ENCODE measurements at places on chromosomes 6 and 20.

- DNase-seq: no peak
Measured at GRCh38 chr6:119137194-119138072, 59.0 kb upstream of the FAM184A start.

GRCh38 chr6:32984622-32985389, 16.4 kb downstream of the BRD2 start:
- DNase-seq: peak; percentile 71

DNA sequence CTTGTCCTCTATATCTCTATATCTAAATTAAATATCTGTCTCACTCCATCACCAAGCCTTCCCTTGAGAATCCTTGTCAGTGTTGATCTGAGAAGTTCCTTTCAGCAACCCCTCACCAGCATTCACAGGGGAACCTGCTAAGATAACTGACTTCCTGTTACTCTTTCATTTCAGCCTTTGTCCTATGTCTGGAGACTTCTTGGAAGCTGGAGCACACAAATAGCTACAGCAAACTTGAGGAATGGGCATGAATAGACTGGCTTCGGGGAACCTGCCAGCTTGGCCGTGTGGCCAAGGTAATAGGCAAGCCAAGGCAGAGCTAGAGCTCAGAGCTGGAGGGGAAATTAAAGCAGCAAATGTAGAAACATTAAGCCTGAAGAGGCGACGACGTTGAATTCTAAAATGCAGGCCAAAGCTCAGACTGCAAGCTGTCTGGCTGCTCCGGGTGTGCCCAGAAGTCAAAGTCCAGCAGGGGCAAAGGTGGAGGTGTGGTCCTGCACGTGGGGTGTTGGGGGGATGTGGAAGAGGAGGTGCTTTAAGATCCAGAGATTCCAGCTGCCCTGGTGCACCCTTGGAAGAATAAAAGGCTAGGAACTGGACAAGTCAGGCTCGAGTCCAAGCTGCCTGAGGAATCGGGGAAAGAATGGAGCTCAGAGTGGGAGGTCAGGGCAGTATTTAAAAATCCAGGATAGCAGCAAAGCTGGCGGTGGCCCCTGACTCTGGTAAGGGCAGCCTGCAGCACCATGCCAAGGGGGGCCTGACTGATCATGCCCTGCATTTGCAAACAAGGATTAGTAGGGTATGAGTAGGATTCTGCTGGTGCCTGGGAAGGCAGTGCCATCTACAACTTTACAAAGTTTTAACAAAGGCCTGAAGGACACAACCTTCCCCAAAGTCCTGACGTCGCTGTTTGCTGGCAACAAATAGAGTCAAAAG, 185.0 kb upstream of the SGK1 start:
- no peak for DNase-seq

DNA sequence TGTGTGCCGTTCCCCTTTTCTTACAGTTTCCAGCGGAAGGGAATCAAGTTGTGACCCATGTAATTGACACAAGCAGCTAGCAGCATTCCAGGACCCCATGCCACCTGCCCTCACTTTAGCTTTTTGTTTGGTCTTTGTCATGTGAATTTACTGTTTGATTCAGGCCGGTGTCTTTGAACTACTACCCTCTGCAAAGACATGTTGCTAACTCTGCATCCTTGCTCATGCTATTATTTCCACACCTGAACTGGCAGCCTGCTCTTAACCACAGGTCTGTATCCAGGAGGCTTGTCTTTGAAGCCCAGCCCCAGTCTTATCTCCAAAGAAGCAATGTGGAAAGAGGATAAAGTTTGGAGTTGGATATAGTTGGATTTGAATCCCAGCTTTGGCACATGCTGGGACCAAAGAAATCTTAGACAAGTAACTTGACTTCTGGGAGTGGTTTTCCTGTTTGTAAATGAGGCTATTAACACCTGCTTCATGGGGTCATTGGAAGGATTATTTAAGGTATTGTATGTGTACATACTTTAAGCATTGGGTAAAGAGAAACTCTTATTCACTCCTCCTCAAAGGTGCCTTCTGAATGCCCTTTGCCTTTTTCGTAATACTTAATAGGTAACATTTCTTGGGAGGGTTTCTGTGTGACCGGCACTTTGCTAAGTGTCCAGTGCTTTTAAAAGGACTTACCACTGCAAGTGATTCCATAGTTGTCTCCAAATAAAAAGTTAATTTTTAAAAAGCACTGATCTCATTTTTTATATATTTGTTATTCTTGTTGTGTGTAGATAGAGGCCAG, 52.4 kb downstream of the RALY start:
- no peak for DNase-seq

DNA sequence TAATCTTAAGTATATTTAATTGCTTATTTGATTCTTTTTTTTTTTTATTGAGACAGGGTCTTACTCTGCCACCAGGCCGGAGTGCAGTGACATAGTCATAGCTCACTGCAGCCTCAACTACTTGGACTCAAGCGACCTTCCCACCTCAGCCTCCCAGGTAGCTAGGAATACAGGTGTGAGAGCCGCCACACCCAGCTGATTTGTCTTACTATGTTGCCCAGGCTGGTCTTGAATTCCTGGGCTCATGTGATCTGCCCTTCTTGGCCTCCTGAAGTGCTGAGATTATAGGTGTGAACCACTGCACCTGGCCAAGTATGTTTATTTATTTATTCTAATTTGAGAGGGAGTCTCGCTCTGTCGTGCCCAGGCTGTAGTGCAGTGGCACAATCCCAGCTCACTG, 38.2 kb downstream of the PTPN1 start:
- DNase-seq: no peak

DNA sequence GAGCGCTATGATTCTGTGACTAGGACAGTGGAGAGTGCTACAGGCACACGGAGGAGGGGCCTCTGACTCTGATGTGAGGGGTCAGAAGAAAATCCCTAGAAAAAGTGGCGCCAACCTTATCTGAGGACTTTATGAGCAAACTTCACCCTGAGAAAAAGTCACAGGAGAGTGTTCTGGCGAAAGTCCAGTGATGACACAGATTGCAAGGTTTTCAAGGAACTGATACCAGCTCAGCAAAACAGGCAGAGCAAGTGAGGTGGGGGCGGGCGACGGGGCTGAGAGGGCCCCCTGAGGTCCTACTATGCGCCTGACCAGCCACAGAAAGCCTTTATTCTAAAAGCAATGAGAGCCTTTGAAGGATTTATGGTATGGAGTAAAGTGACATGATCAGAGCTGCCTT, 73.3 kb downstream of the SLC22A23 start:
- no peak for DNase-seq

DNA sequence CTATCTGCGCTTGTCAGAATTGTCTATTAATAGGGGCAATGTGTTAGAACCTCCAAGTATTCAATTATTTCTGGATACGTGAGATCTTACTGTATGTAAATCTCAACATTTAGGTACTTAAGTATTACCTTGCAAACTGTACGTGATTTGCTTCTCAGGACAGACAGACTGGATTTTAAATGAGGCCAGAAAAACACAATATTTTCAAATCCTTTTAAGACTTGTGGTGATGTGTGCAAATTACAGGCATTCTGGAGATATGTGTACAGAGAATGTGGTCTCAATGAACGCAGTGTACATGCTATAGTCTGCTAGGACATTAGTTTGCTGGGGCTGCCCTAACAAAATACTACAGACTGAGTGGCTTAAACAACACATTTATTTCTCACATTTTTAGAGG, 16.9 kb downstream of the CCR6 start:
- no peak for DNase-seq

DNA sequence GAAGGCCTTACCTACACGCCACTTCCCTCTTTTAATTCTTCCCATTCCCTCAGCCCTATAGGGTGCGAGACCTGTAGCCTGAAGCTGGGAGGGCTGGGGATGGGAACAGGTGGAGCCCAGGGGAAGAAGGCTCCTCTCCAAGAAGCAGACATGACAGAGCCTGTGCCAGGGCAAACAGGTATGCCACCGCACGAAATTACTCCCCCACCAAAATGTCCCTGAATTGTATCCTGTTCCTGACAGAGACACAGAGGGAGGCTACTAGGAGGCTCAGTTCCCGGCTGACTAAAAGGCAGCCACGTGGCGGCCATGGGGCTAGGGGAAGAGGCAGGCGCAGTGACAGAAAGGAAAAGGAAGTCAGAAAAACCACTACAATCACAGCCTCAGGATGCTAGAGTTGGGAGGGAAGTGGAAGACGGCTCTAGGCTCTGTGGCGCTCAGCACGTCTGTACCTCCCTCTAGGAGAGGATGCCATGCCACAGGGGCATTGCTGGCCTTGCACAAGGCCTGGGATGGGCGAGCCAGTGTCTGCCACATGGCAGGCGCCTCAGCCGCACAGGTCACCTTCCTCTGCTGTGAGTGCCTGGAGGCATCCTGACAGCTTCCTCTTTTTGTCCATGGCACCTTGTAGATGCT, 27.7 kb downstream of the TFEB start:
- no peak for DNase-seq

DNA sequence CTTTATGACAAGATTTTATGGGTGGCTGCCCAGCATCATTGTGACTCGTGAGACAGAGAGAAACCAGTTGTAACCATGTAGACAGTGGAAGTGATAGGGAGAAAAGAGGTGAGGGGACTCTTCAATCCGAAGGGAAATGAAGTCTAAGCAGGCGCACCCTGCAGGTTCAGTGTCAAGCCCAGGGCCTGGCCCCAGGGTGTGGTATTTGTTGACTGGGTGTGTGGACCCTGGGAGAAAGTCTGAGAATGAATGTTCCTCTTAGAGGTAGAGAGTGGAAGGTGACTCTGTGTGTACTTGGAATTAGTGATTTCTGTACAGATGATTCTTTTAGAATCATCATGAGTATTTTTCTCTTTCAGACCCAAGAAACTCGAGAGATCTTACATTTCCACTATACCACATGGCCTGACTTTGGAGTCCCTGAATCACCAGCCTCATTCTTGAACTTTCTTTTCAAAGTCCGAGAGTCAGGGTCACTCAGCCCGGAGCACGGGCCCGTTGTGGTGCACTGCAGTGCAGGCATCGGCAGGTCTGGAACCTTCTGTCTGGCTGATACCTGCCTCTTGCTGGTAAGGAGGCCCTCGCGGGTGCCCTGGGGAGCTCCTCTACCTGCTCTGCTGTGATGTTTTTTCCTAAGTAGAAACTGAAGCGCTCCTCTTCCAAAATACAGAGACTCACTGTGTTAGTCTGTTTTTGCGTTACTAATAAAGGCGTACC, 68.0 kb downstream of the PTPN1 start:
- DNase-seq: no peak

DNA sequence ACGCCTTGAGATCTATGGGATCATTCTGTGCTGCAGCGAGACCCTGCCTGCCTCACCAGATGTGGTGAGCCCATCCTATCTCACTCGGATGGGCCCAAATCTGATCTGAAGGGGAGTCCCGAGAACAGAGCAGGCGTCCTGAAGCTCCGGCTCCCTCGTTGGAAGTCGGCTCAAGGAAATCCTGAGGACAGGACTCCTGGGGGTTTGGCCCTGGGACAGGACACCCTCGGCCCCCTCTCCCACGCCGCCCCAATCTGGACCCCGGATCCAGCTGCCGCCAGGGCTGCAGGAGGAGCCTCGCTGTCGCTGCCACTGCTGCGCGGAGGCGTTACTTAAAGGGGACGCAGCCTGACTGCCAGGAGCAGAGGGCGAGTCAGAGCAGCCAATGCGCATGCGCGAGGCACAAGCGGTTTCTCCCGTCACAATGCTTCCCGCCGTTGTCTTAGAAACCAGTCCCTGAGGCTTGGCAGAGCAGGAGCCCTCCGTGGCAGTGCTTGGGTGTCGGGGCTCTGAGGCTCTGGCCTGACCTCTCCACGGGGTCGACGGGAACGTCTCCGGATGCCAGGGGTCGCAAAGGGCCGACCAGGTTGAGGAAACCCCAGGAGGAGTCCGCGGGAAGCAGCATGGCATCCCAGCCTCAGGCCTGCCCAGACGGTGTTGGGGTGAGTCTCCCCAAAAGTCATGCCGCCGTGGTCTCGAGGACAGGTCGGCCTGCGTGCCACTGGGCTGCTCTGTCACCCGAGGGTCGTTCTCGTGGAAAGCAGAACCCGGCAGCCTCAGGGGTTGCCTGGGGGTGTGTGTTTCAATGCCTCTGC, 1567.8 kb upstream of the DEFB115 start:
- no peak for DNase-seq

- DNase-seq: no peak
Measured at GRCh38 chr6:169029861-169030260, 223.8 kb downstream of the THBS2 start.

DNA sequence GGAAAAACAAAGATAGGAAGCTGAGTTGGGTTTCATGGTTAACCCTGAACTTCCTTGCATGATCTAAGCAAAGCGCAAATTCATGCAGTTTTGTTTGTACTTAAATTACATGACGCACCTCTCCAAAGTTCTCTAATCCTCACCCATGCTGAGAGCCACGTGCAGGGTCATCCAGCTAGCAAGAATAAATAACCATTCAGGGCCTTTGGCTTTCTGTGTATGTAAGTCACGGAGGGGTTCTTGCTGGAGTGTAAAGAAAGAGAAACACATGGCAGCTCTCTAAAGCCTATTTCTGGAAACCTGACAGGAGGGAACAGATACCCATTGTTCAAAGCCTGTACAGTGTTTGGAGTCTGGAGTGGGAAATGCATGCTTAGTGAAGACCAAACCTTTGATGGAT, 171.7 kb upstream of the CCN2 start:
- no peak for DNase-seq

- DNase-seq: no peak
Measured at GRCh38 chr6:3226481-3227362, 731 bp downstream of the TUBB2B start.

- DNase-seq: no peak
Measured at GRCh38 chr6:34894693-34895092, 5.6 kb downstream of the ANKS1A start.

DNA sequence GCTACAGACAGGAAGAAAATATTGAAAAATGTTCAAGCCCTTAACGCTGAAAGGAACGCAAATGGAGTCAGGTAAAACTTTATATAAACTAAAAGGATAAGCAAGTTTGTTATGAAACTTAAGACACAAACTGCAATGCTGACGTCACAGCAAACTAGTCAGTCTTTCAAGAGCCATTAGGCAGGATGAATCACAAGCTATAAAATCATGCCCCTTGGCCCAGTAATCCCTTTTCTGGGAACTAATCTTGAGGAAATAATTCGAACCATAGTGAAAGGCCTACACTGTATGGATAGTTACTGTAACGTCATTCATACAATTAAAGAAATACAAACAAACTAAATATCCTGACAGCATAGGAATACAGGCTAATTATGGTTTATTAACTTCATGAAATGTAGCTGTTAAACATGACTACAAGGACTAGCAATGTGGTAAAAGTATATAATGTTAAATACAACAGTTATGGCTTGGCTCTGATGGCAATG, 42.7 kb upstream of the HINT3 start:
- DNase-seq: peak; percentile 81

DNA sequence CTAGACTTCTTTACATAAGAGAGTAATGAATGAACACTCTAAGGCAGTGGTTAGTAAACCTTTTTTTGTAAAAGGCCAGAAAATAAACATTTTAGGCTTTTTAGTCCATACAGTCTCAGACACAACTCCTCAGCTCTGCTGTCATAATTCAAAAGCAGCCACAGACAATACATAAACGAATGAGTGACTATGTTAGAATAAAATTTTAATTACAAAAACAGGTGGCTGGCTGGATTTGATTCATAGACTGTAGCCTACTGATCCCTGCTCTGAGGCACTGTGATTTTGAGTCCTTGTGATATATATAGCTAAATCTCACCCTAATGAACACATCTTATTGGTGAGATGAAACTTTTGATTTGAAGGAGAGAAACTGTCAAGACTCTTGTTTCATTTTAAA, 155.1 kb downstream of the AIG1 start:
- DNase-seq: no peak
